ENCODE measurements at places on chromosomes 3 and 15. TPM values are rescaled to one million over a fixed set of nuclear protein-coding genes. Genes with fewer than 3 reads are reported as not detected.

Gene FAM107A
- total RNA-seq, result 28.8 TPM

Gene CBLB
- 94.7 TPM for total RNA-seq

Gene KNG1
- not detected for total RNA-seq

GRCh38 chr3:75342425-75342824 lies 321.7 kb upstream of the FRG2C start:
- DNase-seq, result no peak

DNA sequence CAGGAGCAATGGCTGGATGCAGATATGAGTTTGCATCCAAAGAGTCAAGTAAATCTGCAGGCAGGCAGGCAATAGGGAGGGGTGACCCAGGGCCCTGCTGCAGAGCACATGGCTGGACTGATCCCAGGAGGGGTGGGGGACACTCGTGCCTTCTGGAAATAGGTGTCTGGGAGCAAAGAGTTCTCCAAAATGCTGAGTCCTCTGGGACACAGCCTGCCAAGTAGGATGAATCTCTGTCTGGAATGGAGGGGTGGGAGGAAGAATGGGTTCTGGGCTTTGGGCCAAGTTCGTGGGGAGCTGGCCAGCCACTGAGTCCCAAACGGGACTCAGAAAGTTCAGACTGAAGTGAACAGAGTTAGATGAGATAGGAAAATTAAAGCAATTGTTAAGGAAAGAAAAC lies 214.5 kb downstream of the MTHFS start:
- no peak for DNase-seq

GRCh38 chr3:143002083-143002712 lies 828 bp downstream of the U2SURP start:
- DNase-seq, result no peak

GRCh38 chr3:27591312-27592210 lies 107.4 kb upstream of the SLC4A7 start:
- DNase-seq, result no peak

DNA sequence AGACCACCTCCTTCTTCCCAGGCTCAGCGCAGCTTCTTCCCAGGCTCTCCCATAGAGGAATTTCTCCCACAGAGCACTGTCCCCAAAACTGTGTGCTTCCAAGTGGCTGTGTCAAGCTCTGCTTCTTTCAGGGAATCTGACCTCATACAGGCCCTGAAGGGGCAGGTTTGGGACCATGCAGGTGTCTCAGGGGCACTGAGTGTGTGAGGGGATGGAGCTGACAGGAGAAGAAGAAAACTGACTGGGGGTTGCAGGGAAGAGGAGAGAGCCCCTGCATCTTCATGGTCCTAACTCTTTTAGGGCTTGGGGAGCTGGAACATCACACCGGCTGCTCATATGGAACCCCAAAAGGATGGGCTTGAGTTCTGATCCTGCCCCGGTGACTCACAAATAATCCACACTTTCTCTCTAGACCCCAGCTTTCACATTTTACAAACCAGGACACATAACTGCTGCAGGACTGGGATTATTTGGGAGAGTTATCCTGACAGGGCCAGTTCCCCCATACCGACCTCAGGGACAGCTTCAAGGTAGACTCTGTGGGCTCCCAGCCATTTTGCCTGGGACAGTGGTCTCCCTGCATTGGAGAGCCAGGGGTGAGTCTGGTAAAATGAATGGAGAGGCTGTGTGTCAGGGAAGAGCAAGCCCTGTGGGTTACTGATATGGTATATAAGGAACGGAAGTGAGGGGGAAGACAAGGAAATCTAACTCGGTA lies 316.1 kb downstream of the TLE3 start:
- no peak for DNase-seq

GRCh38 chr15:32956006-32956405 lies 238.2 kb downstream of the GREM1 start:
- DNase-seq, result no peak

- no peak for DNase-seq
Observed at GRCh38 chr15:38680775-38681174, 116.2 kb upstream of the RASGRP1 start.

GRCh38 chr3:114626751-114627150 lies 332.9 kb downstream of the TIGIT start:
- DNase-seq, result no peak

- no peak for DNase-seq
Observed at GRCh38 chr15:47900751-47901150, 183.4 kb downstream of the SEMA6D start.

- no peak for DNase-seq
Observed at GRCh38 chr3:193803288-193803687, 210.3 kb downstream of the OPA1 start.

DNA sequence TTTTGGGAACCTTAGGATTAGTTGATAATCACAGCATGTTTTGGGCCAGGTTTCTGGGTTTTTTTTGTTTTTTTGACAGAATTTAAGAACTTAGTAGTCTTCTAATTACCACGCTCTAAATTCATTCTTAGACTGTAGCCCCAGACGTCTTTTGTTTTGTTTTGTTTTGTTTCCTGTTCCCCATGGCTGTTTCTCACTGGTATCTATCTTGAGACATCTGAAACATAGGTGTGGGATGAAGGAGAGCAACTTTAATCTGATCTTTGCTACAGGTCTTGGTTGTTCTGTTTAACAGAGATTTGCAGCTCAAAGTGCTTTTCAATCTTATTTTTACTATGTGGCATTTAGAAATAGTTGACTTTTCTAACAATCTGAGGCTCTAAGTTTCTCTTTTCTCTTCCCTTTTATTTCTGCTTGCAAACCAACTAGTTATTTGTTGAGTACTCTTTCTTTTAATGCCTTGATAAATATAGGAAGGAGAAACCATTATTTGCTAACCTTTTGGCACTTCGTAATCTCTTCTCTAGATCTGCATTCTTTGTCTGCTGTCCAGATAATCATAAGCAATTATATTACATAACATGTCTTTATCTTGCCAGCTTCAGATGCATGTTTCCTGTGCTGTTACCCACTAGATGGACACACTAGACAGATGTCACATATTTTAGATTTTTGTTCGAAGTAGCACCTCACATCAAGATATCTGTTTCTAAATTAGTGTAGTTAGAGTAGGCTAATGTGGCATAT lies 40.9 kb downstream of the FBXL2 start:
- no peak for DNase-seq

GRCh38 chr3:72580900-72581299 lies 267.3 kb downstream of the SHQ1 start:
- no peak for DNase-seq

DNA sequence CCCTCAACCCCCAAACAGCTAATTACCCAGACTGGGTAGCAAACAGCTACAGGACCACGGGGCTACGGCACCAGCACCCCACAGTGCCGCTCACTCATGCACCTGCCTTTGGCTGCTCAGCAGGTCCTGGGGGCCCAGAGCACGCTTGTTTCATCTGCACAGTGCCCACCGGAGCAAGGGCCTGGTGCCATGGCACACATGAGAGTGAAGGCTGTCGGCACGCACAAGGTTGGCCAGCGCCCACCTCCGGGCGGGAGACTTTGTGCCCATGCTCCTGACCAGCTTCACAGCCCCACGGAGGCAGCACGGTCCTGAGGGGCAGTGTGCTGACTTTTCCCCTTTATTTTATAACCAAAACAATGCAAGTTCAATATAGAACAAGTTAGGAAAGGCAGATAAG lies 135.9 kb upstream of the NSMCE3 start:
- DNase-seq, result no peak

GRCh38 chr15:65634356-65634755 lies 12.6 kb downstream of the SLC24A1 start:
- DNase-seq, result no peak

- no peak for DNase-seq
Observed at GRCh38 chr3:2822611-2823010, 287.6 kb downstream of the IL5RA start.

GRCh38 chr3:196662711-196663571 lies 23.4 kb downstream of the NRROS start:
- no peak for DNase-seq
